Glomerular endothelial cell (primary cell): ENCODE measurements at places on chromosomes 16 and 17. TPM values are rescaled to one million over a fixed set of nuclear protein-coding genes. Genes with fewer than 3 reads are reported as not detected.

Gene PYY
- 0.64 TPM in 1 of 2 replicates, not detected in the other for total RNA-seq

Gene FTSJ3
- total RNA-seq = 35.5 and 53.9 TPM in 2 replicates

Gene SLC52A1
- total RNA-seq = 0.10 TPM in 1 of 2 replicates, not detected in the other

Gene CCL16
- not detected in 2 replicates for total RNA-seq

Gene HS3ST3A1
- total RNA-seq = 9.1 and 14.2 TPM in 2 replicates

Gene SPSB3
- 36.2 and 63.6 TPM in 2 replicates for total RNA-seq

Gene MLX
- total RNA-seq = 27.1 and 30.0 TPM in 2 replicates

Gene IKZF3
- not detected in 2 replicates for total RNA-seq

Gene LGALS9B
- total RNA-seq = not detected in 2 replicates

Gene PRSS33
- not detected in 2 replicates for total RNA-seq

Gene P2RX1
- not detected in 2 replicates for total RNA-seq

Gene RND2
- total RNA-seq = 0.18 and 0.29 TPM in 2 replicates

Gene OR1D5
- not detected in 2 replicates for total RNA-seq

Gene TAT
- total RNA-seq = not detected in 2 replicates

Gene KRT16
- not detected in 2 replicates for total RNA-seq

Gene ATP2A1
- total RNA-seq = 0.19 and 0.53 TPM in 2 replicates

Gene LIG3
- 17.0 and 24.6 TPM in 2 replicates for total RNA-seq

GRCh38 chr16:12420661-12421209 lies 383.0 kb downstream of the CPPED1 start:
- DNase-seq = no peak

- no peak for DNase-seq
Observed at GRCh38 chr17:30134551-30134950, 17.9 kb downstream of the NSRP1 start.

DNA sequence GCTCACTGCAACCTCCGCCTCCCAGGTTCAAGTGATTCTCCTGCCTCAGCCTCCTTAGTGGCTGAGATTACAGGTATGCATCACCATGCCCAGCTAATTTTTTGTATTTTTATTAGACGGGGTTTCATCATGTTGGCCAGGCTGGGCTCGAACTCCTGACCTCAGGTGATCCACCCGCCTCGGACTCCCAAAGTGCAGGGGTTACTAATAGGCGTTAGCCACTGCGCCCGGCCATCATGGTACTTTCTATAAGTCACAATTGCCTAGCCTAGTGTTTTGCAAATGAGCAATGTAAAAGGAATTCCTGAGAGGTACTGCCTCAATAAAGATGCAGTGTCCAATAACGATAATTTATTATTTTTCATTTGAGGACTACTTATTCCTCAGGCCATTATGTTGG lies 13.9 kb upstream of the PSMC3IP start:
- DNase-seq = no peak

DNA sequence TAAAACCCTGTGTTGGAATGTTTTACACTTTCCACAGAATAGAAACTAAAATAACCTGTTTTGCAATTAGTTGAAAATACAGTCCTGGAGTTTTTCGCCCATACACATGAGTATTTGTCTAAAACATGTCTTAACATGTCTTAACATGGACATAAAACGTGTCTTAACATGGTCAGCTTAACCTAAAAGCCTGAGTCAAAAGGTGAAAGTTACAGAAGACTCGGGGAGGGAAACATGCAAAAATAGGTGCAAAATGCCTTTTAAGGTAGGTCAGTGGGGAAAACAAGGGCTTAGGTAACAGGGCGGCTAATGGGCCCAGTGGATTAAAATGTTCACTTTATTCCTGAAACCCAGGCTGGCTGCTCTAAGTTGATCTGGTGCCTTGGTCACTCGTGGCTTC lies 56.1 kb upstream of the RBL2 start:
- no peak for DNase-seq

- DNase-seq = no peak
Observed at GRCh38 chr16:21628121-21628726, 24.2 kb downstream of the IGSF6 start.

- DNase-seq = peak; percentile 16
Observed at GRCh38 chr16:71929048-71929447, 33.7 kb downstream of the IST1 start.

DNA sequence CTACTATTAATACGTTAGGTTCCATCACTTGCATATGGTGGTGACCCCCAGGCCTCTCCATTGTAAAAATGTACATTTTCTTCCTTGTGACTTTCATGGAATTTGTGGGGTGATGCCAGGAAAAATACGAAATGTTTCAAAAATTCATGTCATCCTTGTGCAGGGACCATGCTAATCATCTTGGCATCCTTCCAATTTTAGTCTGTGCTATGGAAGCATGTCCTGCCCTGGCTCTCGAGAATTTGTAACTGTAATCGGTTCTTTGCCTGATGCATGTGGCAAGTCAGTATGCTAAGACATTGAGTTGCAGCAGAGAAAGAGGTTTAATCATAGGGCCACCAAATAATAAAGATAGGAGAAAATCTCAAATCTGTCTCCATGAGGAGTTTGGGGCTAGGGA lies 14.3 kb upstream of the GINS3 start:
- peak; percentile 20 for DNase-seq

GRCh38 chr17:1577182-1577581 lies 14.6 kb upstream of the PITPNA start:
- DNase-seq = no peak

- DNase-seq = no peak
Observed at GRCh38 chr17:59423903-59424302, 92.4 kb downstream of the YPEL2 start.

- no peak for DNase-seq
Observed at GRCh38 chr17:27621536-27621935, 9.5 kb upstream of the LGALS9 start.

DNA sequence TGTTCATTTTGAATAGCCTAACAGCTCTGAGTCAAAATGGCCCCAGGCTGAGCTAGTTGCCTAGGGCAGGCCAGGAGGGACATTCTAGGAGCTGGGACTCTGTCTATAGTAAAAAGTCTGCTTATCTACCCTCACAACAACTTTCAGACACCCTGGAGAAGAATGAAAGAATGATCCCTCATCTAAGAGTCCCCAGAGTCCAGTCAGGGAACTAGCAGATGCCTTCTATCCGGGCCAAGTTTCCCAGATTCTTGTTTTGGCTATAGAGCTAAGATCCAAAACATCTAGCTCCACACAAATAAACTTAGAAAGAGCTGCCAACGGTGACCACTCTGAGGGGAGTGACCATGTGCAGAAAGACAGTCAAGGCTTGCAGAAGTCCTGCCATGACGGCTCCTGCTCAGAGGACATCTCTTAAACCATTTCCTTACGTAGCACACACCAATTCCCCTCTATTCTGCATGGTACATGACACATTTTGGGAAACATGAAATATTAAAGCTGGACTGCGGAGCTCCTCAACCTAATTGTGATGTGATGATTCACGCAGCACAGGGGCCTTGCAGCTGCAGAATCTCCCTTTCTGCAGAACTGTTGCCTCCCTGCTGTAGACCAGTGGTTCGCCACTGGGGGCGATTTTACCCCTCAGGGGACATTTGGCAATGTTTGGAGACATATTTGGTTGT lies 24.2 kb downstream of the FAM20A start:
- no peak for DNase-seq

DNA sequence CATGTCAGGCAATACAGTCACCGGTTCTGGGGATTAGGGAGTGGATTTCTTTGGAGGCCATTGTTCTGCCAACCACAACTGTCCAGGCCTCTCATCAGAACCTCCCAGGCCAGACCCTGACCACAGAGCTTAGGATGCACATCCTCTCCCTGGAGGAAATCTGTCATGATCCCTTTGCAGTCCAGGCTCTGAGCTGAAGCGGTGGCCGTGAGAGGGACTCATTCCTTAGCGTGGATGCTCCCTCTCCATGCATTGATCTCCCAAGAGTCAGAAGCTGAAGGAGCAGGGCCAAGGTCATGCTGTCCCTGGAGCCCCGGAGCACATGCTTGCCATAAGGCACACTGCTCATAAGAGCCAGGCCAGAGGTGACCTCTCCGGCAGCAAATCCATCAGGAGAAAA lies 181.4 kb downstream of the COPRS start:
- no peak for DNase-seq

GRCh38 chr17:64221679-64222078 lies 41.4 kb downstream of the TEX2 start:
- no peak for DNase-seq

- DNase-seq = no peak
Observed at GRCh38 chr16:7246578-7246977, 86.1 kb upstream of the RBFOX1 start.

GRCh38 chr16:88870608-88871348 lies 4.3 kb upstream of the PABPN1L start:
- DNase-seq = no peak

- DNase-seq = no peak
Observed at GRCh38 chr16:1966460-1966859, at the start of gene RNF151. RNF151 (plus strand) TSS chr16:1966856; CDS start chr16:1966882, 26 bp downstream.

DNA sequence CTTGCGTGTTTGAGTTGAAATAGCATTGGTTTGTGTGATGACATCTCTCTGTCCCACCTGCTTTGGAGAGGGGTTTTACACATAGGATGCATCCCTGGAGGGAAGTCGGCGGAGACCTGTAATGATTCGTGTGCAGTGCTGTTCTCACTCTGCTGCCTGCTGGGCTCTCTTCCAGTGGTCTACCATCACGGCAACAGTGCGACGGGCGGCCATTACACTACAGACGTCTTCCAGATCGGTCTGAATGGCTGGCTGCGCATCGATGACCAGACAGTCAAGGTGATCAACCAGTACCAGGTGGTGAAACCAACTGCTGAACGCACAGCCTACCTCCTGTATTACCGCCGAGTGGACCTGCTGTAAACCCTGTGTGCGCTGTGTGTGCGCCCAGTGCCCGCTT lies 41.1 kb upstream of the CRISPLD2 start:
- DNase-seq = no peak

GRCh38 chr16:68737730-68738629 lies 888 bp downstream of the CDH1 start:
- no peak for DNase-seq

DNA sequence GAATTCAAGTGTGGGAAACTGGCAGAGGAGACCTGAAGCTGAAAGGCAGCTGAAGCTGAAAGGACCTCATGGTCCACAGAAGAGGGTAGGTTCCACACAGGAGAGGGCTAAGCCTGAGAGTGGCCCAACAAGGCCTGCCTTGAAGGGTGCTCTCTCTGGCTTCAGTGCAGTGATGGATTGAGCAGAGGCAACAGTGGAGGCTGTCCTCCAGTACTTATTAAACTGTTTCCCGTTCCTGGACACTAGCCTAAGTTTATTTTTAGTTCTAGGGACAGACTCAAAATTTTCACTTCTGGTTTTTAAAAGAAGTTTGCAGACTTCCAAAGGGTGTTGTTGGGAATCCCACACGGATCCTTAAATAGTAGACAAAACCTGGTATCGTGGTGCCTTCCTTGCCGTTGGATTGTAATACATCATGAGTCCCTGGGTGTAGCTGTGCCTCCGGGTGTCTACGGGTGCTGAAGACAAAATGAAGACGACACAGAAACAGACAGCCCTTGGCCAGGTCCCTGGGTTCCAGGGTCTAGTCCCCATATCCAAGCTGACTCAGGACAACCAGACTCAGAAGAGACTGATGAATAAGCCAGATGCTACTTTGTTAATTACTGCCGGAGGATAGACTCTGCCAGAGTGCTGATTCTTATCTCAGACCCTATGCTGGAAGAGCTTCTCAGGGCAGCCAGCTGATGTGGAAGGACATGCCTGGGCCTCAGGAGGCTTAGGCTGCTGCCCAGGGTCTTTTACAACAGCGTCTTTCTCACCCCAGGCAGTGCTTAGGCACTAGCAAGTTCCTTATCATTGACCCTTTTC lies 7.1 kb upstream of the CMTM4 start:
- DNase-seq = no peak

- no peak for DNase-seq
Observed at GRCh38 chr17:9120471-9120870, 99.2 kb downstream of the NTN1 start.

DNA sequence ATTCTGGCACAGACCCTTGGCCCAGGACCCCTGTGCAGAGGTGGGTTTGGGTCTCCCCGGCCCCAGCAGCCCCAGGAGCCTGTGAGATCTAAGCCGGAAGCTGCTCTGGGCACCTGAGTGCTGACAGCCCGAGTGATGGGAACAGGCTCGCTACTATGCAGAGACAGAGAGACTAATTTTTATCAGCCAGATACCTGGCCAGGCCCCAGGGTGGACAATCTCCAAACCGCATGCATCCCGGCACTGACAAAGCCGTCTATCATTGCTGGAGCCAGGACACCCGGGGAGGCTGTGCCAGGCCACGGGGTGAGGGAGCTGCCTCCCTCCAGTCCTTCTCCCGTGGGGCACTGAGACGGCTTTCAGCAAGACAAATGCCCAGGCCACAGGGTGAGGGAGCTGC lies 25.0 kb downstream of the CBFA2T3 start:
- no peak for DNase-seq

- no peak for DNase-seq
Observed at GRCh38 chr16:84340325-84341040, 27.9 kb upstream of the ATP2C2 start.

- no peak for DNase-seq
Observed at GRCh38 chr17:30344283-30345088, 10.6 kb upstream of the TMIGD1 start.

GRCh38 chr16:89167425-89167941 lies 4.1 kb upstream of the CDH15 start:
- no peak for DNase-seq

GRCh38 chr17:16880121-16880842 lies 91.6 kb downstream of the TNFRSF13B start:
- no peak for DNase-seq

- DNase-seq = no peak
Observed at GRCh38 chr16:82713778-82714177, 87.0 kb downstream of the CDH13 start.
